H9 (cell line): ENCODE measurements at places on chromosomes 4 and X. TPM values are rescaled to one million over a fixed set of nuclear protein-coding genes. Genes with fewer than 3 reads are reported as not detected.

GRCh38 chr4:127809173-127809800, 27.2 kb downstream of the HSPA4L start:
- DNase-seq, result no peak

DNA sequence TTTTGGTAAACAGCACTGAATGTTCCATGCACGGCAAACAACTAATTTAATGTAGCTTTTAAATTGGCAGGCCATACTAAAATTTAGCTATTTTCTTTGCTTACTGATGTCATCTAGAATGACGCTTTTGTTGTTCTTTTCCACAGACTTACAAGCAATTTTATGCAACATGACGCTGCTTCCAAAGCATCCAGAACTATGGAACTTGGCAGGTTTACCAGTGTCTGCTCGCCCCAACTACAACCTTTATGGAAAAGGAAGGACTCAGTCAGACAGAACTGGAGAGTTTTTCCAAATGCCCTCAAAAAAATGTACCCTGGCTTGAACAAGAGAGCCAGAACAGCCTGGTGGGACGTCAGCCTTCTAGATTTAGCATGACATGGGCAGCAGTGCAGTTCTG, 58.7 kb downstream of the ANOS1 start:
- no peak for DNase-seq

- DNase-seq, result no peak
Observed at GRCh38 chr4:71867598-71867997, 83.7 kb upstream of the GC start.

DNA sequence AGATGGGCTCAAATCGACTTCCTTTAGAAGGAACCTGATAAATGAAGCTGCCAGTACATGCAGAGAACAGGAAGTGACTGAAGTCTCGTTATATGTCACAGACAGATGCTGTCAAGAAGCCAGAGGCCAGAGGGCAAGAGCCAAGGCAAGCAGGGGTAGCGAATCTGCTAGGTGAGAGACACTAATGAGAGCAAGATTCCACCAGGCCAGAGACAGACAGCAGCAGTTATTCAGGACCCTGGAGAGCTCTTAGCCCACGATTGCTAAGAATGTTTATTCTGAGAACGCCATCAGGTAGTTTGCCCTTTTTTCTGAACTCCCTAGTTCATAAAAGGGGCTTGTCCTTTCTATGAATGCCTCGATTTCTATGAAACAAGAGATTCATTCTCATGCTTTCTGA, 73.7 kb downstream of the BEND2 start:
- peak; percentile 29 for DNase-seq

DNA sequence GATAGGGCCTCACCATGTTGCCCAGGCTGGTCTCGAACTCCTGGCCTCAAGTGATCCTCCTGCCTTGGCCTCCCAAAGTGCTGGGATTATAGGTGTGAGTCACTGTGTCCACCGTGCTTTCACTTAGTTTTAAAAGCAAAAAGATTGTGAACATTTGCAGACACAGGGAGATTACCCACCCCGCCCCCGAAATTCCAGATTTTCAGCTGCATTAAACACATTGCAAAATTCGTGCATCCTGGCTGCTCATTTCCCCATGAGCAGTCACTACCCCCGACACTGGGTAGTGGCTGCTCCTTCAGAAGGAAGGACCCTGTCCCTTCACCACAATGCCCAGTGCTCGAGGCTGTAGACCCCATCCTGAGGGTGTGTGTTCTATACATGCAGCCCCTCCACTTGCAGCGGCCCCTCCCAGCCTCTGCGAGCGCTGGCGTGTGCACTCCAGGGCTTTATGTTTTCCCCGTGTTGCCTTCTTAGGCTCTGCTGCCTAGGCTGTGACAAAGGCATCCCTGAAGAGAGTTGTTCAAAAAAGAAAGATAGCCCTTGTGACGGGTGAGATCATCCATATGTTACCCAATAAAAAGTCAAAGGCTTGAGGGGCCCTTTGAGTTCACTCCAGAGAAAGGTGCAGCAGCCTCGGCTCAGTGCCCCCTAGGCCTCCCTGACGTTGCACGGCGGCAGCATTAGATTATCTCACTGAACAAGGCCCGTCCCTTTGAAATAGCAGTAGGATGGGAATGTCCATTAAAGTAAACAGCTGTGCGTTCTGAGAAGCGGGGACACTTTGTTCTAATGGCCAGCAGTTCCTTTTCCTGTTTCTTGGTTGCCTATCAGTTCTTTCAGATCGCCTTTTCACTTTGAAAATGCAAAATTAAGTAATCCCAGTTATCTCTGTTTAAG, 71.6 kb downstream of the SHROOM2 start:
- no peak for DNase-seq

DNA sequence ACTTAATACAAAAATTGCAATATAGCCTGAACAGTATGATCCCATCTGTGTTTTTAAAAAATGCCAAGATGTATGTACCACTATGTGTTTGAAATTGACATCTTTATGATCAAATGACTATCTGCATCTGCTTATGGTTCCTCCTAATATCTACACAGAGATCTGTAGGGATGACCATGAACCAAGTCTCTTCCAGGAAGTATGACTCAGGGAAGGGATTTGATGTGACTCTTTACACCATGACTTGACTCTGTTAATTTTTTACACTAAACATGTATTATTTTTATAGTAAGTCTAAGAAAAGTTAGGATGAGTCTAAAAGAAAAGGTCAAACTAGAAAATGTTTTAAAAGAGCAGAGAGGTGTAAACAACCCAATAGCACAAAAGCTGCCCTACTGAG, 164.0 kb downstream of the SH3KBP1 start:
- no peak for DNase-seq

- DNase-seq, result no peak
Observed at GRCh38 chr4:102638621-102639020, 122.1 kb downstream of the MANBA start.

DNA sequence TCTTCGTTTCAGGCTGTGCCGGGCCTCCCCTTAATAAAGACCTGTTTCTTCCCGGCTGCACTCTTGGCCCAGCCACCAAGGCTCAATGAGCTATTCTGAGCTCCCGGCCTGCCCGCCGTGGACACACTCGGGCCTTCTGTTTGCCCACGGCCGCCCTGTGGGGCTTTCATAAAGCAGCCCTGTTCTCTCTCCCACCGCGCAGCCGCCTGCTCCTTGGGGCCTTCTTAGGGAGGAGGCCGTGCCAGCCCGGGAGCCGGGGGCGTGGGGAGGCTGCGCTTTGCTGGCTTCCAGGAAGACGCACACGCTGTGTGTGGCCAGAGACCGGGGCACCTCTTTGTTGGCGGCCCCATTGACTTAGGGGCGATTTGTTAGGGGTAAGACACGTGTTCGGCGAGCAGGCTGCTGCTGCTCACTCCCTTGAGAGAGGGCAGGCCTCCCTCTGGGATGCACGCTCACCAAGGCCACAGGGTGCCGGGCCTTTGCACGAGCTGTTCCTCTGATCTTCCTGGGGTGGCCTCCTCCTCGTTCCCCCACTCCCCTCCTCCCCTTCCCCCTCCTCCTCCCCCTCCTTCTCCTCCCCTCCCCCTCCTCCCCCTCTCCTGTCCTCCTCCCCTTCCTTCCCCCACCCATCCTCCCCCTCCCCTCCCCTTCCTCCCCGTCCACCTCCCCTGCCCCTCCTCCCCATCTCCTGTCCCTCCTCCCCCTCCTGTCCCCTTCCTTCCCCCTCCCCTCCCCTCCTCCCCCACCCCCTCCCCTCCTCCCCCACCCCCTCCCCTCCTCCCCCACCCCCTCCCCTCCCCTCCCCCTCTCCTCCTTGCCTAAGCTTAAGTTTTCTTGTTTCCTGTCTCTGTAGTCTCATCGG, 11.3 kb downstream of the BLOC1S4 start:
- DNase-seq, result peak; percentile 67

DNA sequence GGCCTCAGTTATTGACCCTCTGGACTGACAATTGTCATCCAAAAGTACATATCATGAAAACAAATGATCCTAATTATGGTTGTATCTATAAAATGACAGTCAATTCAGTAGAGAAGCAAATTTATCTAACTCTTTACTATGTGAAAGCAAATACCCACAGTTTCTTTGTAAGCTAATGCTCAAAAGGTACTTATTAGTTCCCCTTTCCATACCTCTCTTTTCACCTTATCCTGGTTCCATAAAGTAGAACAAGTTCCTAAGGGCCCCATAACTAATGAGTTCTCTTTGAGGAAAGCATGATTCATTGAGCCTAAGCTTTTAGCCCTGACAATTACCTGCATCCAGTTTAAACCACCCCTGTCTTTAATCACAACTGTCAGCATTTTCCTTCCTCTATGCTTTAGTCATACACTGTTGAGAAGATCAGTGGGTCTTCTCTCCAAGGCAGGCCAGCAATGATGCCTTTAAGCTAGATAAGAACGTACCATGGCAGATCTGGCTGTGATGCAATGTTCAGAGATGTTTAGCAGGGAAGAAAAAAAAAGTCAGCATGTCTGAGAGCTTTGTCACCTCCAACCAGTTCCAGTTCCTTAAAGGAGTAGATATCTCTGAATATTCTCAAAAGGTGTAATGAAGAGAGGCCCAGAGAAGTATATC, 179.7 kb upstream of the RASGEF1B start:
- DNase-seq, result no peak

- no peak for DNase-seq
Observed at GRCh38 chr4:118682928-118683327, 2.3 kb upstream of the METTL14 start.

GRCh38 chr4:175934506-175934905, 122.4 kb upstream of the GPM6A start:
- DNase-seq, result no peak

GRCh38 chr4:23991444-23991843, 101.6 kb upstream of the PPARGC1A start:
- DNase-seq, result no peak

The CFAP99 gene
- total RNA-seq, result 0.13 and 0.35 TPM in 2 replicates

The FGFBP1 gene
- total RNA-seq, result not detected in 2 replicates

The SMARCA1 gene
- total RNA-seq, result 101 and 105 TPM in 2 replicates

The CACNA1F gene
- 0.94 and 1.4 TPM in 2 replicates for total RNA-seq

The CFAP299 gene
- not detected in 2 replicates for total RNA-seq
